ENCODE measurements at places on chromosomes 16 and 17.

DNA sequence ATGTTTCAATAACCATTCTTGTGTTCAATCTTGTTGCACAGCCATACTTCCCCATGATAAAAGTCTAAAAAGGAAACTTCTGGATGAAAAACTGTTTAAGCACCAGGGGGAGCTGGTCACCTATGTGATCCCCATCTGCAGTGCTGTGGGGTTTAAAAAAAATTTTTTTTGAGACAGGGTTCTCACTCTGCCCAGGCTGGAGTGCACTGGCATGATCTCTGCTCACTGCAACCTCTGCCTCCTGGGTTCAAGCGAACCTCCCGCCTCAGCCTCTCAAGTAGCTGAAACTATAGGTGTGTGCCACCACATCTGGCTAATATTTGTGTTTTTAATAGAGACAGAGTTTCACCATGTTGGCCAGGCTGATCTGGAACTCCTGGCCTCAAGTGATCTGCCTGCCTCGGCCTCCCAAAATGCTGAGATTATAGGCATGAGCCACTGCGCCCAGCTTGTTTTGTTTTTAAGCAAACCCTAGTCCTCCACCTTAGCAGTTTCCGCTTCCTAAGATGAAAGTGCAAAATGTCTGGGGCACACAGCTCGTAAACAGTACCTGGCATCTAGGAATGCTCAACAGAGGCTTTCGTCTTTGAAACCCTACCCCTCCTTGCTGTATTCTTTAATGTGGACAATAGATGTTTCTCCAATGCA is 25.4 kb downstream of the DNAJA2 start:
- no peak for DNase-seq

GRCh38 chr17:79299349-79299748 is 224.7 kb downstream of the ENGASE start:
- no peak for DNase-seq

- no peak for DNase-seq
Observed at GRCh38 chr16:678858-679813, 1.1 kb upstream of the STUB1 start.

- no peak for DNase-seq
Observed at GRCh38 chr17:75049706-75050105, 2.7 kb downstream of the KCTD2 start.

DNA sequence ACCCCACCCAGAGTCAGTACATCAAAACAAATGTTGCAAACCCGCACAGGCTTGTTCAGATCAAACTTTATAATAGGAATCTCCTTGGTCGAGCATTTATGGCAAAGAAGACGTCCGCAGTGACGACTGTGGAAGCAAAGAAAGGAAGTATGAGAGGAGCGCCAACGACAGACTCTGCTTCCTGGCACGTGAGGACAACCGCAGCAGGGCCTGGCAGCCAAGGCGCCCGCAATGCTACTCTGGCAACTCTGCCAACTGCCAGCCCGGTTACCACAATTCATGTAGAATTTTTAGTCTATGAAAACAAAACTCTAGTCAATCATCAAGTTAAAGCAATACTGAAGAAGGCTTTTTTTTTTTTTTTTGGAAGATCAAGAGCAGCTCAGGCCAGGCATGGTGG is 24.8 kb downstream of the CYB5D2 start:
- no peak for DNase-seq

DNA sequence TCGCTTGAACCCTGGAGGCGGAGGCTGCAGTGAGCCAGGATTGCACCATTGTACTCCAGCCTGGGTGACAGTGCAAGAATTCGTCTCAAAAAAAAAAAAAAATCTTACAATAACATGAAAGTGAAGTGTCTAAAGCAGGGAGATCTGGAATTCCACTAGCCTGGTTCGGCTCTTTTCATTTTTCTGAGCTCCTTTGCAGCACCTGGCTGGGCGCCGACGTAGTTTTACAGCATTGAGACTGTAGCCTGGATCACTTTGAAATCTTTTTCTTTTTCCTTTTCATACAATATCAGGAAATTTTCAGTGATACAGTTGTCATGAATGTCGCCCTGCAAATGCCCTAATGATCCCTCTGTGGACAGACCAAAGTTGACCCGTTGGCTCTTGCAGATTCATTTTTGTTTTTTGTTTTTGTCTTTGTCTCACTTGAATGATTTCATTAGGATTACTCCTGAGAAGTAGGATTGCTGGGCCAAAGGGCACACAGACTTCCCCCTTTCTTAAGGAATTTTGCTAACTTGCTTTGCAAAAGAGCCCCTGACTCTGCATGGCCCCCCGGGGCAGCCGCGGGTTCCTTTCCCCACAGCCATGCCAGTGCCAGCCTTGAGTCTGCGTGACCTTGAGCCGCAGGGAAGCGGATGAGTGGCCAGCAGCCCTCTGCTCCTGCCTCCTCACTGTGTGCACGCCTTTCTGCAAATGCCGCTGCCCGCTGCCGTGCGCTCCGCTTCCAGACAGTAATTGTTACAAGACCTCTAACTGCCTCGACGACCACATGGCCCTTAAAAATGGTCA is 28.0 kb downstream of the CRISPLD2 start:
- no peak for DNase-seq

- no peak for DNase-seq
Observed at GRCh38 chr17:42463976-42464400, 5.3 kb downstream of the ATP6V0A1 start.

GRCh38 chr17:13600475-13601321 is 1.0 kb downstream of the HS3ST3A1 start:
- DNase-seq: no peak

DNA sequence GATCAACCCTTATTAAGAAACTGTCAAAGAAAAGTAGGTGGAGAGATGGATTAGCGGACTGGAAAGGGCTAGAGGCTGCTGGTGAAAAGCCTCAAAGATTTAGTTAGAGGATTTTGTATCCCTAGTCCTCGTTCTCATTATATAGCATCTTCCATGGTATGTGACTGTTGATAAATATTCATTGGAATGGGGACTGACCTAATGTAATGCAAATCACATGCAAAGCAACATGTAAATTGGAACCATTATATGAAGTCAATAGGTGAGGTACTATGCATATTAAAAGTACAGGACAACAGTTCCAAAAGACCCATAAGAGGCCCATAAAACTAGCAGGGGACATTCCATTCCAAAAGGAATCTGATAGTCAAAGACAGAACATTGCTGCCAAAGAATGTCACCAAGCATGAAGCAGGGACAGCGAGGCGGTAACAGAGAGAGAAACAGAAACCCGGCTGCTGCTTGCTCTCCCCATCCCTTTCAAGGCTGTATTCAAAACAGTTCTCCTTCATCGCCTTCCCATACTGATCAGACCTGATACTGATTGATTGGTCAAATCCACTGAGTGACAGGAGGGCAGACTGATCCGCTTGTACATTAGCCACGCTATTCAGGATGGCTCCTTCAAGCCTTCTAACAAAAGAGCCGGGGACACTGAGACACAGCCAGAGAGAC is 44.5 kb downstream of the SOX9 start:
- DNase-seq: no peak
